ENCODE measurements at places on chromosomes 7 and 10.

DNA sequence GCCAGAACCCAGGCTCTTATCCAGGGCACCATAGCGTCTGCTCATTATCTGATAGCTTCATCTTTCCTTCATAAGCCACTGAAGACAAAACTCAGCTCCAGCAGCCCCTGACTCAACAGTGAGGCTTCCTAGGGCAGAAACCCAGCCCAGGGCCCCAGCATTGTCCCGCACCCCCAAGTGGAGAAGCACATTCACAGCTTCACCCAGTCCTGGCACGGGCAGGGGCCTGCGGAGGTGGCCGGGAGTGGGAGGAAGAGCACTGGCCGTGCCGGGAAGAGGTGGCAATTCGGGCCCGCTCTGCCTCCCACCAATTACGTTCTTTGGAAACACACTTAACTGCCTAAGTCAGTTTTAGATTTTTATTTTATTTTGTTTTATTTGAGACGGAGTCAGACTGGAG is 10.3 kb upstream of the CALML5 start:
- no peak for DNase-seq

- DNase-seq = no peak
Measured at GRCh38 chr10:33715303-33715975, 381.0 kb upstream of the NRP1 start.

DNA sequence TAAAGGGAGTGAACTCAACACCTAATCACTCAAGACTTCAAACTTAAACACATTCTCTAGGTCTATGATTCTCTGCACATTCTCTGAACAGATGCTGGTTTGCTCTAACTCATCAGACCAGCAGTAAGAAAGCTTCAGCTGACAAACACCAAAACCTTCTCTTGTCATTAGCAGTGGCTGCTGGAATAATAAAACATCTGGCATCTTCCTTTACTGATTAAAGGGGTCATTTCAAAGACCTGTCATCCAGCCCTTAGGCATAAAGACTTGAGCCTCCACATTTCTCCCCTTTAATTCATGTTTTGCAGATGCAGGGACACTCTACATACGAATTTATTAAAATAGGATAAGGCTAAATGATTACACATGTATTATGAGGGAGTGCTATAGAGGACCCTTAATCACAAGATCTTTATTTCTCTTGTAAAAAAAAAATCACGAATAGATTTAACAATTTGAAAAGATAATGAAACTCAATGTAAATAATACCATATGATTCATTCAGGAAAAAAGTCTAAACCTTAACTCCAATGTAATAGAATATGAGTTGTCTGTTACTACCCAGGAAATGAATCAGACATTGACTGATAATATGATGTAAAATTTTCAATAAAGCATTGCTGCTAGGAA is 152.4 kb upstream of the GNAI1 start:
- no peak for DNase-seq

- DNase-seq = no peak
Measured at GRCh38 chr10:32031424-32031823, 24.8 kb downstream of the KIF5B start.

- DNase-seq = no peak
Measured at GRCh38 chr7:88034083-88034695, 100.1 kb downstream of the ADAM22 start.

GRCh38 chr7:155349601-155350331 is 52.1 kb downstream of the INSIG1 start:
- DNase-seq = no peak

- DNase-seq = no peak
Measured at GRCh38 chr10:71001470-71001869, 113.1 kb upstream of the PCBD1 start.

GRCh38 chr7:150564006-150564405 is 3.2 kb upstream of the GIMAP4 start:
- DNase-seq = no peak

DNA sequence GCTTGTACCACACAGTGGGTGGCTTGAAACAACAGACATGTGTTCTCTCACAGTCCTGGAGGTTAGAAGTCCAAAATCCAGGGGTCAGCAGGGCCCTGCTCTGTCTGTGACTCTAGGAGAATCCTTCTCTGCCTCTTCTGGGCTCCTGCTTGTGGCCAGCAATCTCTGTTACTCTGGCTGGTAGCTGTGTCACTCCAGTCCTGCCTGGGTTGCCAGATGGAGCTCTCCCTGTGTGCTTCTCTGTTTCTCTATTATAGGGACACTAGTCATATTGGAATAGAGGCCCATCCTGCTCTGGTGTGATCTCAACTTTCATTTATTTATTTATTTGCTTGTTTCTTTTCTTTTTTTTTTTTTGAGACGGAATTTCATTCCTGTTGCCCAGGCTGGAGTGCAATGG is 276.6 kb upstream of the GALNT17 start:
- no peak for DNase-seq

DNA sequence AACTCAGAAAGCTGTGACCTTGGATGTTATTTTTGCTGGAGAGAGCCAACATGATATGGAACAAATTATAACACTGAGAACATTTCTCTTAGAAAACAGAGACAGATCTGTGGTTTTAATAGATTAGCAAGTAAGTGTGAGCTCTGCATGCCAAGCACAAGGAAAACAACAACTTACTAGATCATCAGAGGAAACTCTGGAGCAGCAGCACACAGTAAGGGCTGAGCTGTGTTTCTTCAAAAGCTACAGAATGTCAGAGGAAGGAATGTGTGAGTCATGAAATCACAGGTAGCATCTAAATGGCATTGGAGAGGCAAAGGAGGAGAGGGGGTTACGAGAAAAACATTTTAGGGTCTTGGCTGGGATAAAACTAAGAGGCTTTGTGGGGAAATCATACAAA is 283.4 kb upstream of the FZD8 start:
- no peak for DNase-seq

DNA sequence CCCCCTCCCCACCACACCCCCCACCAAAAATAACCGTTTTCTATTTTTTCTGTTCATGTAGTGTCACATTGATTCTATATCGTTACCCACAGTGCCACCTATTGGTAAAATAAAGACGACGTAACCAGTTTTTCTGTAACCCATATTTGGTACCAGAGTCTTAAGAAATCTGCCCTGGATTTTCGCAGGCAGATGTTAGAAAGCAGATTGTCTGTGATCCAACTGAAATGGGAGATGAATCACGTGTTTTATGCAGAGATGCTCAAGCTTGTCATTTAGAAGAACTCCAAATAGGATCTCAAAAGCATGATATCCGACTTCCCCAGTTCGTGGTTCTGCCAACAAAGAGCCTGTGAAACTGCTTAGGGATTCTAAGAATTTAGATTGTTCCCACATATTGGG is 261.1 kb upstream of the CSTF2T start:
- peak; percentile 1 for DNase-seq

GRCh38 chr7:130844811-130845580 is 111.0 kb upstream of the KLF14 start:
- DNase-seq = no peak

GRCh38 chr10:31586723-31587638 is 268.0 kb downstream of the ZEB1 start:
- no peak for DNase-seq

- no peak for DNase-seq
Measured at GRCh38 chr7:129401228-129401966, 32.8 kb upstream of the STRIP2 start.

- DNase-seq = no peak
Measured at GRCh38 chr10:80518807-80519360, 18.8 kb upstream of the SH2D4B start.

GRCh38 chr10:130167193-130167592 is 31.0 kb downstream of the GLRX3 start:
- no peak for DNase-seq

DNA sequence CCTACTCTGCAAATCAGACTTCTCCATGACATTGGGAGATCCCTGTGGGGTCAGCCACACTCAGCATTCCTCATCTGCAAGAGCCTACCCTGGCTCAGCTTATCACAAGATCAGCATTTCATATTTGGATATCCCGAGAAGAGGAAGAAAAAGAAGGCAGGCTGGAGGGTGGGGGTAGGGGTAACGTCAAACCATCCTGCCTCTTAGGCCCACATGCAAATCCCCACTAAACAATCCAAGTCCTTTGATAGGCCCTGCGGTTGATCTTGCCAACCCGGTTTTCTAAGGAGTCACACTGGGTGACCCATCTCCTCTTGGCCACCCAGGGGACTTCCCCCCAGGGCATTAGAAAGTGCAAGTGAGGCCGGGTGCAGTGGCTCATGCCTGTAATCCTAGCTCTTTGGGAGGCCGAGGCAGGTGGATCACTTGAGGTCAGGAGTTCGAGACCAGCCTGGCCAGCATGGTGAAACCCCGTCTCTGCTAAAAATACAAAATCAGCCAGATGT is 128.0 kb upstream of the CALN1 start:
- DNase-seq = no peak

GRCh38 chr10:19498393-19499290 is 317.6 kb upstream of the PLXDC2 start:
- no peak for DNase-seq

DNA sequence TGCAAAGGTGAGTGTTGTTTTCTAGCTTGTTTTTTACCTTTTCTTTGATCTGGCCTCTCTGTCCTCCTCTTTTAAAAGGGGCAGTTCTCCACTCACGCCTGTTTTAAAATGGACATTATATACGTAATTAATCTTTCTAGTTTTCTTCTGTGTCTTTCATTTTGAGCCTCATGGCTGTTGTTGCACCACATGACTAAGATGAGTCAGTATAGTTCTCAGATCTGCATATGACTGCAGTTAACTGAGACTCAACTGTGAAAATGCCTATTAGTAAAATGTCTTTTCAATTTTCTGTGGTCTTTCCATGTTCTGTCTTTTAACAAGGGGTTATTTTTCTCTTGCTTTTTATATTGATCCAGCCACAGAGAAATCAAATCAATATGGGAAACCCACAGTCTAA is 296.1 kb downstream of the CDK14 start:
- no peak for DNase-seq

All from pulmonary artery endothelial cell (primary cell).